ENCODE measurements at places on chromosomes 16 and 17. TPM values are rescaled to one million over a fixed set of nuclear protein-coding genes. Genes with fewer than 3 reads are reported as not detected.

The CCL23 gene
- not detected for total RNA-seq

The SLC5A11 gene
- 0.51 TPM for total RNA-seq

The TBC1D3C gene
- total RNA-seq: not detected

The KRT25 gene
- total RNA-seq: not detected

The HS3ST6 gene
- not detected for total RNA-seq

The TMC8 gene
- 301 TPM for total RNA-seq

The TPSG1 gene
- total RNA-seq: not detected

The DRC7 gene
- not detected for total RNA-seq

The LPCAT2 gene
- 1.1 TPM for total RNA-seq

The STH gene
- not detected for total RNA-seq

- no peak for DNase-seq
Observed at GRCh38 chr16:57282510-57283213, 1.8 kb downstream of the PLLP start.

DNA sequence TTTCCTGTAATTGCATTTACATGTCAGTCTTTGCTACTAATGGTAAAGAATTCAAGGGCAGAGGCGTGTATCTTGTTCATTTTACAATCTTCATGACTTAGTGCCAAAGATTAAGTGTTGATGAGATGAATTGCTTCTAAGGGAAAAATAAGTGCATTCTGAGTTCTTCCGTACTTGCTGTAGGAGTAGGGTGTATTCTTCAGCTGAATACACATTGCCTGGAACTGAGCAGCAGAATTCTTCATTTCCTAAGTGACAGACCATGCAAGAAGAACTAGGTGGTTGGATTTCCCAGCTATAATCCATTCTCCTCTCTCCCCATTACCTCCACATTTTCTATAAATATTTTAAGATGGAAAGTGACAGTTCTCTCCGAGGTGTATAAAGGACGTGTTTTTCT, 104.8 kb downstream of the CACNG3 start:
- no peak for DNase-seq

DNA sequence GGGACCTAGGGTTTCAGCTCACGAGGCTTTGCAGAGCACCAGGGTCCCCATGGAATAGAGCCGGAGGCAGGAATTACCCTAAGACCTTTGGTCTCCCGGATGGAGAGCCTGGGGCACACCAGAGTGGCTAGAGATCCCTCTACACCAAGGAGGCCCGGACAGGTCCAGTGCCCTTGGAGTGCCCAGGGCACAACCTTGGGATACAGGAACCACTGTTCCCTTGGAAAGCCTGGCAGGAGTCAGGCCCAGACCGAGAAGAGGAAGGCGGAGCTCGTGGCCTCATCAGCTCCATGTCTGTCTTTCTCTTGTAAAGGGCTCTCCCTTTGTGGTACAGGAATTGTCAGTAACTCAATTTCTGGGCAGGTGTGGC, 3.8 kb upstream of the DBNDD1 start:
- DNase-seq: no peak

GRCh38 chr17:50955667-50956120, 89.5 kb upstream of the TOB1 start:
- DNase-seq: no peak

DNA sequence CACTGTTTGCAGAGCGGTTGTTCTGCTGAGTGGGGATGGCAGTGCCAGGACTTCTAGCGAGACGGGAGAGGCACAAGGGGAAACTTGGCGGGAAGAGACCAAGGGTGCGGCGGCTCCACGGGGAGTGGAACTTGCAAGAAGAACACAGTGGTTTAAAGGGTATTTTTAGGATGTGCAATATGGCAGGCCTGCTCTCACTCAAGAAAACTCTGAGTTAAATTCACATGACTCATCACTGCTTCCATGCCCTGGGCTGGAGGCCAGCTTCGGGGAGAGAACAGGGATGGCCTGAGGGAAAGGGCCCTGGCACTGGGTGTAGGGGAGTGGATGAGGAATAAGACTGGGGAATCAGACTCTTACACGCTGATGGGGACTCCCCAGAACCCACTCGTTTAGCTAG, 13.3 kb upstream of the CD300LD start:
- no peak for DNase-seq

DNA sequence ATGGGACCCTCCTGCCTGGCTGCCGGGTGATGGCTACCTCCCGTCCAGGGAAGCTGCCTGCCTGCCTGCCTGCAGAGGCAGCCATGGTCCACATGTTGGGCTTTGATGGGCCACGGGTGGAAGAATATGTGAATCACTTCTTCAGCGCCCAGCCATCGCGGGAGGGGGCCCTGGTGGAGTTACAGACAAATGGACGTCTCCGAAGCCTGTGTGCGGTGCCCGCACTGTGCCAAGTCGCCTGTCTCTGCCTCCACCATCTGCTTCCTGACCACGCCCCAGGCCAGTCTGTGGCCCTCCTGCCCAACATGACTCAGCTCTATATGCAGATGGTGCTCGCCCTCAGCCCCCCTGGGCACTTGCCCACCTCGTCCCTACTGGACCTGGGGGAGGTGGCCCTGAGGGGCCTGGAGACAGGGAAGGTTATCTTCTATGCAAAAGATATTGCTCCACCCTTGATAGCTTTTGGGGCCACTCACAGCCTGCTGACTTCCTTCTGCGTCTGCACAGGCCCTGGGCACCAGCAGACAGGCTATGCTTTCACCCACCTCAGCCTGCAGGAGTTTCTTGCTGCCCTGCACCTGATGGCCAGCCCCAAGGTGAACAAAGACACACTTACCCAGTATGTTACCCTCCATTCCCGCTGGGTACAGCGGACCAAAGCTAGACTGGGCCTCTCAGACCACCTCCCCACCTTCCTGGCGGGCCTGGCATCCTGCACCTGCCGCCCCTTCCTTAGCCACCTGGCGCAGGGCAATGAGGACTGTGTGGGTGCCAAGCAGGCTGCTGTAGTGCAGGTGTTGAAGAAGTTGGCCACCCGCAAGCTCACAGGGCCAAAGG, 36.8 kb downstream of the NLRC5 start:
- DNase-seq: no peak

DNA sequence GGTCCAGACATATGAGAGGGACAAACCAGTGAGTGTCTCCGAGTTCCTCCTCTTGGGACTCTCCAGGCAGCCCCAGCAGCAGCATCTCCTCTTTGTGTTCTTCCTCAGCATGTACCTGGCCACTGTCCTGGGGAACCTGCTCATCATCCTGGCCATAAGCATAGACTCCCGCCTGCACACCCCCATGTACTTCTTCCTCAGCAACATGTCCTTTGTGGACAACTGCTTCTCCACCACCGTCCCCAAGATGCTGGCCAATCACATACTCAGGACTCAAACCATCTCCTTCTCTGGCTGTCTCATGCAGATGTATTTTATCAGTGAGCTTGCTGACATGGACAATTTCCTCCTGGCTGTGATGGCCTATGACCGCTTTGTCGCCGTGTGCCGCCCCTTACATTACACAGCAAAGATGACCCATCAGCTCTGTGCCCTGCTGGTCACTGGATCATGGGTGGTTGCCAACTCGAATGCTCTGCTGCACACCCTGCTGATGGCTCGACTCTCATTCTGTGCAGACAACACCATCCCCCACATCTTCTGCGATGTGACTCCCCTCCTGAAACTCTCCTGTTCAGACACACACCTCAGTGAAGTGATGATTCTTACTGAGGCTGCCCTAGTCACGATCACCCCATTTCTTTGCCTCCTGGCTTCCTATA, 19.2 kb downstream of the ZNF200 start:
- peak; percentile 14 for DNase-seq

GRCh38 chr17:32935726-32936125, 7.8 kb downstream of the TMEM98 start:
- no peak for DNase-seq

DNA sequence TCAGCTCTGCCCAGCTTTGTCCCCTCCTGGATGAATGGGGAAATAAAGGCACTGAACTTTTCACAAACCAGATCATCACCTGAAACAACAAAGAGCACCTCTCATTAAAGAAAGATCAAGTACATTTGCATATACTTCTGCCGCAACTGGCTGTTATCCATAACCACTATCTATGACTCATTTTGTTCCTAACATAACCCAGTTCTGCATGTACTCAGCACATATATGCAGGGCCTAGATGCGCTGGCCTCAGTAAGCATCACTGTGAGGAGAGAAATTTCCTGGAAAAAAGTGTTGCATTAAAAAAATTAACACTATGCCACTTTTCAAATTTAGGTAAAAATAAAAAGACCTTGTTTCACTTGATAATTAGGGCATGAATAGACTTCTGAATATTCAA, 1718.4 kb downstream of the TP53TG3F start:
- no peak for DNase-seq

DNA sequence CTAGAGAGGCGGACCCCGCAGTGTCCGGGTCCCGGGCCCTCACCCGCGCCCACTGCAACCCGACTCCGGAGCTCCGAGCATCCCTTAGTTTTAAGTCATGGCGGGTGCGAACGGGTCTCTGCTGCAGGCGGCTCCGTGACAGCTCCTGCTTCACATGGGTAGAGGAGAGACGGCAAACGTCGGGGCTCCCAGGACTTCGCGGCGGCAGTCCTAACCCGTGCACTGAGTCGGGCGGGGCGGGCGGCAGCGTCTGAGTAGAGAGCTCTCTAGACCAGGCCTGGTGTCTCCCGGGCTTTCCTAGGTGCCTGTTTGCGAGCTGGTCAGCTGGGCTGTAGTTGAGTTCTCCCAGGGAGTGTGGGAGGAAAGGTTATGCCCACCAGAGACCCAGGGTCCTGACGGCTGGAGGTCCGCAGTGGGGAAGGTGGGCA, 345 bp downstream of the TSC2 start:
- DNase-seq: no peak

DNA sequence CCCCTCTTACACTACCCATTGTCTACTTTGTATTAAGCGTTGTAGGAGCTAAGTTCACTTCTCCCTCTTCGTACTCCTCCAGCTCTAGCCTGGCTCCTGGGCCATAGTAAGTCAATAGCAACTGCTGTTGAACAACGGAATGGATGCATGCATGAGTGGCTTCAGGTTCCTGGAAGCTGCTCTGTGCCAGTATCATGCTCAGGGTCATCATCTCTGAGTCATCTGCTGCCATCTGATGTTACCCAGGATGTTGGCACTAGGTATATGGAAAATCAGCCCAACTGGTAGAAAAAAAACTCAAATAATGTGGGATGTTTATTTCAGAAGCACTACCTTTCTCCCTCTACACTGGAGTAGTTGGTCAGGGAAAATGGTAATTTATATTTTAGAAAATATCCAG, 536.8 kb downstream of the NPIPA7 start:
- no peak for DNase-seq

GRCh38 chr17:57308543-57309186, 52.3 kb downstream of the MSI2 start:
- no peak for DNase-seq

DNA sequence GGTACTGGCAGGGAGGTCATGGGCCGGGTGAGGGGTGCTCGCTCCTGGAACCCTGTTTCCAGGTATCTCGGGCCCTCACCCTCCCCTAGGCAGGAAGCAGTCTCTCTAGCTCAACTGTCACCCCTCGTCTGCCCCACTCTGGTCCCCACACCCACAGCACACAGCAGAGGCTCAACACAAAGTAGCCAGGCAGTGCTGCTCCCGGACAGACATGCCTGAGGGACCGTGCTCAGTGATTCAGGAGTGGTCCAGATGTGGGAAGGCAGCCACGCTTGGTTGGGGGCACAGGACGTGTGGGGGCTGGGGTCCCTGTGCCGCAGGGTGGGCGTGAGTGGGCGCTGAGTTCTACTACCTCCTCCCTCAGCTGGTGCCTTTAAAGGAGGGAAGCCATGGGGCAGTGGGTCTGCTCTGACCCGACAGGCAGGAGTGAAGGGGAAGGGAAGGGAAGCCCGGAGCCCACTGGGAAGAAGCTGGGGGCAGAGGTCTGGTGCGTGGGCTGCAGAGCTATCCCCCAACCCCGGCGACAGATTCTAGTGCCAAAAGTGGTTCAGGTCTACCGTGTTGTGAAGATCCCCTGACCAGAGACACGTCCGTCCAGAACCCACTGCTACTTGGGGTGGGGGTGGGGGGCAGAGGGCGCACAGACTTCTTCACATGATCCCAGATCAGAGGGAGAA, 11.8 kb downstream of the SLC16A3 start:
- DNase-seq: no peak

GRCh38 chr17:45702666-45703266, 81.4 kb upstream of the CRHR1 start:
- DNase-seq: no peak

GRCh38 chr16:69286941-69287713, 24.0 kb upstream of the VPS4A start:
- peak; percentile 40 for DNase-seq

- DNase-seq: no peak
Observed at GRCh38 chr17:17526369-17526768, 30.2 kb upstream of the RASD1 start.

DNA sequence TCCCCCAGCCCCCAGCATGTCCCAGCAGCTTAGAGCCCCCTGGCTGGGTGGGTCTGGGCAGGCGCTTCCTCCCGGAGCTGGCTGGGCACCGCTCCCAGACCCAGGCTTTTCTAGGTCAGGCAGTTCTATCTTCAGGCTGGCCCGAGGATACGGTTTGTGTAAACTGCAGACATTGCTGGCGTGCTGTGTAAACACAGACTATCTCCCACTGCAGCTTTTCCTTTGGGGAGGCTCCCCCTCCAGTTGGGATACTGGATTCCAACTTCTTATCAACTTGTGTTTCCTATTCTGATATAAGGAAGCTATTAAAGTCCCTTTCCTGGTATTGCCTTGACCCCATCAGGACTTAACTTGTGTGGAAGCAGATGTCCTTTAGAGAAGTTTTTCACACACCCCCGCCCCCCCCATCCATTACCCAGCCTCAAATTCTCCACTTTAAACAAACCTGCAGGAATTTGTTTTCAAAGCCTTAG, 18.3 kb upstream of the GNA13 start:
- DNase-seq: no peak

- no peak for DNase-seq
Observed at GRCh38 chr17:17125136-17126084, 80.7 kb downstream of the PLD6 start.

GRCh38 chr17:2374549-2375285, 26.1 kb downstream of the MNT start:
- DNase-seq: no peak

DNA sequence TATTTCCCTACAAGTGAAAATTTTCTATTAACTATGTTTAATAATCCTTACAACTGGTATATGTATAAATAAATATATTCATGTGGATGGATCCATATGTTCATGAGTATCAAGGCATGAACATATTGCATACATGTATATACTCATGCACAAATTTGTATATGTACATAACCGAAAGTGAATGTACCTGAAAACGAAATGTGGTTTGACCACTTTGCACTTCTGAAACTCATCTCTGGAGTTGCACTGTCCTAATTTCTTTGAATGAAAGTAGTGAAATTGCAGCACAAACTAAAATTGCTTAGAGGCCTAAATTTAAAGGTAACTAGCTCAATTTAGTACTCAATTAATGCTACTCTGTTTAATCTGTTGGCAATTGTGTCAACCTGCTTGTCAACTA, 27.4 kb upstream of the GNAO1 start:
- no peak for DNase-seq

Data from T-cell (primary cell).